Esophagus squamous epithelium (tissue), 5 donors: ENCODE measurements at places on chromosomes 11 and 22.

- no peak for DNase-seq
Measured at GRCh38 chr22:20086763-20087162, 6.7 kb downstream of the DGCR8 start.

DNA sequence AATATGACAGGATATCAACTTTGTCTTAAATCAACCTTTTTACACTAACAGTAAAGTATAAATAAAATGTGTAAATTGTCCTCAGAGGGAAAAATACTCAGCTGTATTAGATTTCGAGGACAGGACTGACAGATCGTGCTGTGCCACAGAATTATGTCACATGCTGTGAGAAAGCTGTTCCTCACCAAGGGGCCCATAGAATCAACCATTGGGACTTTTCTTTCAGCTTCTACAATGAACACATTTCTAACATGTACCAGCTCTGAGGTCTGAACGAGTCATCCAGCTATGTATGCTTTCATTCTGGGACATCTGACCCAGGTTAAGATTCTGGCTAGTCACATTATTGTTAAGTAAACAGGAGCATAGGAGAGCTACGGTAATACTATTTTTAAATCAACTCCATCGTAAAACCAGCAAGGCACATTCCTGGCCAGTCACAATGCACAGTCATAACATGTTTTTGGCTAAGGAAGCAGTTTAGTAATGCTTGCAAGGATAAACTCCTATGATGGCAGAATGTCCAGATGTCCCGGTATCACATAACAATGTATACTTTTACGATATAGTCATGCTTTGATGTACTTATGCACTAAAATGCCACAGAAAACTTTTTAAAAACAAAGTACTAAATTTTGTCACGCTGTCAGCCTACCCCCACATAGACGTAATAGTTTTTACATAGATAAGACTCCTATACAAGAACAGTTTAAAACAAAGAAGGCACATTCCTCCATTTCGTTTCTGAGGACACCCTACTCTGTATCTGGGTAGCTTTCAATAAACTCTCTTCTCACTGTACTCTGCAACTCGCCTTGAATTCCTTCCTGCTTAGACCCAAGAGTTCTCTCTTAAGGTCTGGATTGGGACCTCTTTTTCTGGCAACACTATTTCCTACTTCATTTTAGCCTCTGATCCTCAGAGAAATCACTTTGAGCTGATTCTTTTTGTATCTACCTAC is 27.4 kb downstream of the ZNF214 start:
- no peak for DNase-seq

GRCh38 chr11:118170882-118171268 is 5.6 kb downstream of the SCN2B start:
- no peak for DNase-seq

- DNase-seq = no peak
Measured at GRCh38 chr11:109892321-109892794, 200.8 kb upstream of the ZC3H12C start.

DNA sequence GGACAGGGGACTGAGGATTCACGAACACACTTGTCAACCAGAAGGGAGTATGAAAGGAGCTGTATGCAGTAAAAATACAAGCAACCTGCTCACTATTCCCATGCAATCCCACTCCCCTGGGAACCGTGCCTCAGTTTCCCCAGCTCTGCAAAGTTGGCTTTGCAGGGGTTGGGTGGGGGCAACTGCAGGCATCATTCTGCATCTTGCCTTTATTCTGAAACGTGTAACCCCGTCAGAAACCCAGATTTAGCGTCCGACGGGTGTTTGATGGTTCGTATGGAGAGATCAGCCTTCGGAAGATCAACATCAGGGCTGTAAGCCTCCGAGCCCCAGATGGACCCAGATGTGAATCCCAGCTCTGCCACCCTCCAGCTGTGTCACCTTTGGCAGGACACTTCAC is 3.6 kb downstream of the CYTH4 start:
- DNase-seq = no peak

GRCh38 chr22:21643533-21644357 is 1.6 kb downstream of the SDF2L1 start:
- no peak for DNase-seq

DNA sequence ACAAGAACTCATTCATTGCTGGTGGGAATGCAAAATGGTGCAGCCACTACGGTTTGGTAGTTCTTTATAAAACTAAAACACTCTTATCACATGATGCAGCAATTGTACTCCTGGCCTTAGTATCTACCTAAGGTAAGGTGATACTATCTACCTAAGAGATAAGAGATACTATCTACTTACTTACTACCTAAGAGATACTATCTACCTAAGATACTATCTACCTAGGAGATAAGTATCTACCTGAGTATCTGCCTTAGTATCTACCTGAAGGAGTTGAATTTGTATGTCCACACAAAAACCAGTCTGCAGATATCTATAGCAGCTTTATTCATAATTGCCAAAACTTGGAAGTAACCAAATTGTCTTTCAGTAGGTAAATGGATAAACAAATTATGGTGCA is 29.0 kb upstream of the SMCO4 start:
- DNase-seq = no peak

- DNase-seq = no peak
Measured at GRCh38 chr22:28402539-28402938, 277.1 kb downstream of the TTC28 start.

GRCh38 chr11:72263361-72263760 is 19.4 kb upstream of the PHOX2A start:
- DNase-seq = no peak

DNA sequence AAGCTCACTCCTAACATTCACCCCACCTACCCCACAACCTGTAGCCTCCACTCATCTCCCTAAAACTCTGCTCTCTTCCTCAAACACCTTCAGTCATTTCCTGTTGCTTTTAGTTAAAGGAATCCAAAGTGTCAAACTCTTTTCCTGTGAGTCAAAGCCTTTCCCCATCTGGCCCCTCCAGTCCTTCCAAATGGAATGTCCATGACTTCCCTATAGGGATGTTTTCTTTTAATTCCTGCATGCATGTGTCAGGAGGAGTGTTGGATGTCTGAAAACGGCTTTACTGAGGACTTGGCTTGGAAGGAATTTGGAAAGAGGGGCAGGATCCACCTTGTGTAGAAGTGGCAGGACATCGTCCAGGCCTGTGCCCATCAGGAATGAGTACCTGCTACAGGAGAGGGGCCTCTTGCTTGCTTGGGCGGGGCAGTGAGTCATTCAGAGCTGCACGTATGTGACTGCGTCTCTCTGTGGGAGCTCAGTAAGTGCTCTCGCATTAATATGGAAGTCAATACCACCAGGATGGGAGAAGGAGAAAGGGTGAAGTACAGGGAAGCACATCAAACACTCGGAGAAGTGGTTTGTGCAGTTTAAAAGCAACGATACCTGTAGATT is 491.9 kb downstream of the OPCML start:
- DNase-seq = no peak

GRCh38 chr22:29342577-29343312 is 27.2 kb upstream of the RASL10A start:
- DNase-seq = no peak
